ENCODE measurements at places on chromosomes 12 and 14.

DNA sequence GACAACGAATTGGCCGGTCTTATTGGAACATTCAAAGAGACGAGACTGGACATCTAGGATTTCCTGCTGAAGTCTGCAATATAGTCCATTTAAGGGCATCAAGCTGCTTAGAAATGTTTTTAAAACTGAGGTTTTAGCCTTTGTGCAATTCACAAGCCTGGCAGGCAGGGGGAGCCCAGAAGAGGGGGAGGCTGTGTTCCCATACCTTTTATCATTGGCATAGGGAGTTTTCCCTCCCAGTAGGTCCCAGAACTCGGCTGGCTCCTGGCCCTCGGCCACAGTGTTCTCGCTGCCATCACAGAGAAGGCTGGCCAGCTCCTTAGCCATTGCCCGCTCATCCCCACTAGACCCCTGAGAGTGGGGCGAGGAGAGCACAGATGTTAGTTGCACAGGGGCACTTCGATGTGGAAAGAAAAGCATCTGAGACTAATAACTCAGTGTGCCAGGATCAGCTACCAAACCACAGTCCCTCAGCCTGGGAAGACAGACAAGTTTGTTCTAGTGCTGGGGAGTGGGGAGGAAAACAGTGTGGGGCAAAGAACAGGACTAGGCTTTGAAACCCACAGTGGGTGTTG, 15.1 kb downstream of the AVIL start:
- no peak for DNase-seq

DNA sequence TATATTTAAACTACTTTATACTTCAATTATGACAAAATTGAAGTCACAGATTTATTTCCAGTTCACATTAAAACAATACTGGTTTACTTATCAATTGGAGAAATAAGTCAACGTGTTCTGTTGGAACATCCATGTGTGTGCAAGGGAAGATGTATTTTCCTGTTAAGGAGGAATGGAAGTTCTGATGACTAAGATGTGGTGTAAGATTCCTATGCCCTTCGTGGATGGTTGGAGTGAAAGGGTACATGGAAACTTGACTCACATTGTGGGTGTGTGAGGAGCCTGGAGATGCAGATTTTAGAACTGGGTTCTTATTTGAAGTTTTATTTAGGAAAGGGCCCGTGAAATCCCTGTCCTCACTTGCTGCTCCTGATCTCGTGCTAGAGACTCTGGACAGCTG, 95.3 kb downstream of the CATSPERB start:
- DNase-seq: no peak

- no peak for DNase-seq
Observed at GRCh38 chr14:83814896-83815295, 1715.0 kb upstream of the FLRT2 start.

- DNase-seq: no peak
Observed at GRCh38 chr12:50425589-50426258, 25.0 kb downstream of the LARP4 start.
